ENCODE measurements at places on chromosomes 2 and 18.

DNA sequence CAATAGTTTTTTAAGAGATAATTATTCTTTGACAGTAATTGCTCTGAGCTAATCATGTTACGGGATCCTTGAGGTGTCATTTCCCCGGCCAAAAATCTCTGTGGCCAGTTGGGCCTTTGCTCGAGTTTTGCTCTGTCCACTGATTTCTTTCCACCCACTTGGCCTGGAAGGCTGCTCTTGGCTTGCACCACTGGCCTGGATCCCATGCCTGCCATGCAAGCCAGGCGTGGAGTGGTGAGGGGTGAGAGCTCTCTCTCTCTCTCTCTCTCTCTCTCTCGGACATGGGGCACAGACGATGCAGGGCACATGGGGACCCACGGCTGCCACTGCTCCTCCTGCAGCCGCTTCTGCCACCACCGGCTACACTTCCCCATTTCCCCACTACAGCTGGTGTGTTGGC lies 853.0 kb upstream of the GCFC2 start:
- no peak for DNase-seq

- DNase-seq = peak; percentile 2
These were observed 127.4 kb downstream of the CCDC102B start for GRCh38 chr18:68925268-68925667.

DNA sequence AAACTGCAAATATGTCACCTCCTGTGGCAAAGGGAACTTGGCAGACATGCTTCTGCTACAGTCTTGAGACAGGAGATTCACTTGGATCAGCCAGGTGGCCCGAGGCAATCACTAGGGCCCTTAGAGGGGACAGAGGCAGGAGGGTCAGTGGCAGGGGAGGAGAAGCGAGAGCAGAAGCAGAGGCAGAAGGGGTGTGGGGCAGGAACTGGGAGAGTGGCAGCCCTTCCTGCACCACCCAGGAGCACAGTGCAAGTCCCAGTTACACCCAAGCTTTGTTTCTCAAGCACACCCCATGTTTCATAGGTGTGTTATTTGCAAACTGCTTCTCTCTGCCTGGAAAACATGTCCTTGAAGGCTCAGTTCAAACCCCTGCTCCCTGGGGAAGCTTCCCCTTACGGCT lies 309.7 kb upstream of the MYT1L start:
- DNase-seq = no peak

DNA sequence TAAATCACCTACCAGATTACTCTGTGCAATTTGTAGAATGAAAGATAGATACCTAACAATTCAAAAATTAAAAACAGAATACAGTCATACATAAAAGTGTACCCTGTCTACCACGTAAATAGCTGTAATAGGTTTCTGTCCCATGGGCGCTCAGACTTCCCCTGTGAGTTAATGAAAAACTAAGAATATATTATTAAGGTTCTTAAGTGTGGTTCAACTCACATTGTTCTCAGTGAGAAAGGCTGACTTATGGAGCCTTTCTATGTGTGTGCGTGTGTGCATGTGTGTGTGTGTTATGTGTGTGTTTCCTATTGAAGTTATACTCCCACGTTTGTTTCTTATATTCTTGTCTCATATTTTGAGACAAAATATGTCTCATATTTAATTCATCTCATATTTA lies 114.6 kb upstream of the CD302 start:
- DNase-seq = no peak

DNA sequence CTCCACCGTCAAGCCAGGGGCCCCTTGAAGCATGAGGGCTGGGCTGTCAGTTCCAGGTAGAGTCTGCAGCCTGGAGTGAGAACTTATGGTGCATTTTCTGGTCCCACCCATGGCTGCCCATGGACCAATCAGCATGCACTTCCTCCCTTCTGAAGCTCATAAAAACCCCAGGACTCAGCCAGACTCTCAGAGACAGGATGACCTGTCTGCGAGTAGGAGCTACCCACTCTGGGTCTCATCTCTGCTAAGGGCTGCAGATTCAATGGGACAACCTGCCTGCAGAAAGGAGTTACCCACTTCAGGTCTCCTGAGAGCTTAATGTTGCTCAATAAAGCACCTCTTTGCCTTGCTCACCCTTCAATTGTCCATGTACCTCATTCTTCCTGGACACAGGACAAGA lies 9.4 kb upstream of the DUSP19 start:
- no peak for DNase-seq

DNA sequence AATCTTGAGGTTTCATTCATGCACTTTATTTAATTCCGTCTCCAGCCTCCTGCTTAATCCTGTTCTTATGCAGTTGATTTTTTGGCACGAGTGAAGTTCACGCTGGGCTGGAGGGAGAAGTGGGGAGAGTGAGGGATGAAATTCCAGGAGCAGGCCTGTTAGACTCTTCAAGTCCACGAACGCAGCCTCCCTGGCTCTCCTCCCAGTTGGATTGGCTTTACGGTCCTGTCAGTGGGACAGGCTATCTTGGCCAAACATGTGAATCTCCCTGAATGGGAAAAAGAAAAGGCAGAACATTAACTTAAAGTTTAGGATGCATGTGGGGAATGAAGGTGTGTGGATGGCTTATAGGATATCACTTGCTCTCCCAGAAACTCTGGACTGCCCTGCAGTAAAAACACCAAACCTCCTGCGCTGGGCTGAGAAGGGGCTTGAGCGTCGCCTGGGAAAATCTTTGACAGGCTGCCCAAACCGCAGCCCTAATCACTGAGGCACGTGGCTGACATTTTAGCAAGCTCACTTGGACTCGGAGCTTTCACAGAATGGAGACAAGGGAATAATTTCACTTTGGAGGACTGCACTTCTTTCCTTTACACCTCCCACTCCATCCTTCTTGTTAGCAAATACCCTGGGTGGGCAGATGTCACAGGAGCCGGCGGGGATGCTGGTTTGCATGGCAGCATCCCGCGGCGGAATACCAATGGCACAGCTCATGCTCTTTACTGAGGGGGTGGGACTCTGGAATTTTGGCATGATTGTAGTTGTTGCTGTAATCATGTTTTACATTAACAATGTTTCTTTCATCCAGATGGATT lies 93.9 kb downstream of the ACKR3 start:
- DNase-seq = no peak

- DNase-seq = no peak
These were observed 32.6 kb upstream of the E2F6 start for GRCh38 chr2:11498543-11499034.

GRCh38 chr2:16401761-16402300 lies 263.8 kb downstream of the CYRIA start:
- DNase-seq = no peak
